ENCODE measurements at places on chromosomes 4 and X.
A peak's percentile ranks its signal among the peaks of the same experiment; 100 is the strongest.

- peak; percentile 87 for DNase-seq
Measured at GRCh38 chr4:6134612-6135220, 65.6 kb downstream of the JAKMIP1 start.

DNA sequence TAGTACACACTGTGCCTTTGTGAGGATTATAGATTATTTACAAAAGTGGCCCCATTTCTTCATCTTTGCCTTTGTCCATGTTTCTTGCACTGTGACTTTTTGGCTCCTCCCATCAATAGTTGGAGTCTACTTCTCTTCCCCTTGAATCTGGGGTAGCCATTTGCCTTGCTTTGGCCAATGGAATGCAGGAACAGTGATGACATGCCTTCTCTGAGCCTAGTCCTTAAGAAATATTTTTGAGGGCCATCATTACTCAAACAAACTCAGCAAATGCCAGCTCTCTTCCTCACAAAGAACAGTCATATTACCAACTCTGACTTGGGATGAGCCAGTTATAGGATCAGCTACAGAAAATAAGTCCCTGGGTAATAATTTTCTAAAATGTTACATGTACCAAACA, 189.6 kb downstream of the FRMPD4 start:
- no peak for DNase-seq

GRCh38 chrX:13747836-13748235, 13.3 kb downstream of the OFD1 start:
- DNase-seq = no peak

- DNase-seq = no peak
Measured at GRCh38 chr4:22635692-22636091, 57.0 kb upstream of the GBA3 start.

- DNase-seq = no peak
Measured at GRCh38 chr4:24720979-24721378, 74.4 kb upstream of the SOD3 start.

DNA sequence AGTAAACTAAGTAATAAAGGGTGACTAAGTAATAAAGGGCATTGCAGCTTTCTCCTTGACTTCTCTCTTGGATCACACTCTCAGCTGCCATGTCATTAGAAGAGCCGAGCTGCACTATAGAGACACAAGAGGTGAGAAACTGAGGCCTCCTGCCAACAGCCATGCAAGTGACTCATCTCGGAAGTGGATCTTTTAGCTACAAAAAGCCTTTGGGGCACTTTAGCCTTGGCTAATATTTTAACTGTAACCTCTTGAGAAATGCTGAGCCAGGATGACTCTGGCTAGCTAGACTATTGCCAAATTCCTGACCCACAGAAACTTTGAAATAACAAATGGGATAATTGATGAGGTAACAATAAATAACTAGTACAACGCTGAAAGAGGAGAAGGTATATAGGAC, 1.5 kb upstream of the NEIL3 start:
- DNase-seq = no peak

GRCh38 chr4:151646322-151646721, 114.5 kb downstream of the GATB start:
- DNase-seq = peak; percentile 16

- DNase-seq = no peak
Measured at GRCh38 chr4:128394778-128395177, 107.2 kb upstream of the PGRMC2 start.

- DNase-seq = no peak
Measured at GRCh38 chr4:151459375-151459774, 50.4 kb downstream of the FHIP1A start.

GRCh38 chr4:73828956-73829355, 7.5 kb upstream of the CXCL6 start:
- no peak for DNase-seq

GRCh38 chr4:98570151-98570797, 88.1 kb downstream of the TSPAN5 start:
- DNase-seq = no peak

GRCh38 chrX:132774010-132774714, 184.3 kb downstream of the HS6ST2 start:
- no peak for DNase-seq

DNA sequence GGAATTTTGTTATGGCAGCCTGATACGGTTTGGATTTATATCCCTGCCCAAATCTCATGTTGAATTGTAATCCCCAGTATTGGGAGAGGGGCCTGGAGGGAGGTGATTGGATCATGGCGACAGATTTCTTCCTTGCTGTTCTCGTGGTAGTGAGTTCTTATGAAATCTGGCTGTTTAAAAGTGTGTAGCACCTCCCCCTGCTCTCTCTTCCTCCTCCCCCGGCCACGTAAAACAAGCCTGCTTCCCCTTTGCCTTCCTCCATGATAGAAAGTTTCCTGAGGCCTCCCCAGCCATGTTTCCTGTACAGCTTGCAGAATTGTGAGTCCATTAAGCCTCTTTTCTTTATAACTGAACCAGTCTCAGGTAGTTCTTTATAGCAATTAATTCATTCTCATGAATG, 37.9 kb downstream of the SUPT20HL2 start:
- DNase-seq = no peak

DNA sequence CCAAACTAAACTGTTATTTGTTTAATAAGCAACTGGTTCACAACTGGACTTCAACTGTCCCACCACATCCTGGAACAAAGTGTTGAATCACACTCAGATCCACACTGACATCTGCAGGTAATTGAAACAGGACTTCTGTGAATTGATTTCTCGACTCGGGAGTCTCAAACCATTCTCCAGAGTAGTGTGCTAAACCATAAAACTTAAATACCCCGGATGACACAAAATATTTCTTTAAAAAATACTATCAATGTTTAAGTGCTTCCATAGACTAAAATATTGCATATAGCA, 95.4 kb upstream of the PLAC1 start:
- no peak for DNase-seq

- DNase-seq = no peak
Measured at GRCh38 chr4:177638871-177639270, 196.6 kb upstream of the AGA start.

DNA sequence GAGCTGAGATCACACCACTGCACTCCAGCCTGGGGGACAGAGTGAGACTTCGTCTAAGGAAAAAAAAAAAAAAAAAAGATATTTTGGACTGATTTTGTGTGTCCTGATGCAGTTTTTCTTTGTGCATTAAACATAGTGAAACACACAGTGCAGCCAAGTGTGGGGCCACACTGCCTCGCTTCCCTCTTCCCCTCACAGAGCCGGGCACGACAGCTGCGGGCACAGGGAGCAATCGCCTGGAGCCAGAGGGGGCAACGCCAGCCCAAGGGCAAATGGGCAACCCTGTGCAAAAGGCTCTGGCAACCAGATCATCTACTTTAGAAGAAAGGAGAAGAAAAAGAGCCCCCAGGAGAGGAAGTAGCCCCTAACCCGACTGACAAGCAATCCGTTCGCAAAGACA, 13.5 kb upstream of the CCNQ start:
- DNase-seq = no peak

GRCh38 chr4:4689694-4690440, 148.0 kb upstream of the STX18 start:
- no peak for DNase-seq

DNA sequence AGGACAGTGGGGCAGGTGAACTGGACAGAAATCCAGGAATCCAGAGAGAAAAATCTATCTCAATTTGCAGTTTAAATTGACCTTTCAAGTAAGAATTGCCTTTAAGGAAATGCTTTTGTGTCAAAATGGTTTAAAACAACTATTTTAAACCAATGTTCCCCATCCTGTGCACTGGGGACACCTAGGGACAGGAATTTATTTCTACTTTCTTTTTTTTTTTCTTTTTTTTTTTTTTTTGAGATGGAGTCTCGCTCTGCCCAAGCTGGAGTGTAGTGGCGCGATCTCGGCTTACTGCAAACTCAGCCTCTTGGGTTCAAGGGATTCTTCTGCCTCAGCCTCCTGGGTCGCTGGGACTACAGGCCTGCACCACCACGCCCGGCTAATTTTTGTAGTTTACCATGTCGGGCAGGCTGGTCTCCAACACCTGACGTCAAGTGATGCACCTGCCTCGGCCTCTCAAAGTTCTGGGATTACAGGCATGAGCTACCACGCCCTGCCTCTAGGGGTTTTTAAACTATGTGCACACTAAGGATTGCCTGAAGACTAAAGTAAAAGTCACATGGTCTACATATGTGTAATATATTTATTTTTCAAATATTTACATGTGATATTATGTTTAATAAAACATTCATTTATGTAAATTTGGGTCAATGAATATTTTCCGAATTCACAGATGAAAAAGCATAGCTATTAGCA, 1213.4 kb downstream of the STIM2 start:
- DNase-seq = no peak

DNA sequence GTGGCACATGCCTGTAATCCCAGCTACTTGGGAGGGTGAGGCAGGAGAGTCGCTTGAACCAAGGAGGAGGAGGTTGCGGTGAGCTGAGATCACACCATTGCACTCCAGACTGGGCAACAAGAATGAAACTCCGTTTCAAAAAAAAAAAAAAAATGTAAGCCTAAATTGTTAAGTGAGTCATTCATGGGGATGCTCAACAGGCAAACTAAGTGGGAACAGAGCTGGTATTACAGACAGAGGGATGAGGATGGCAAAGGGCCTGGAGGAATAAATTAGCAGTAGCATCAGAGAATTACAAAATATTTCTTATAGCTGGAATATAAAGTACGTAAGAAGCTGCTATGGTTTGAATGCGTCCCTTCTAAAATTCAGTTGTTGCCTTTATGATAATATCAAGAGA, 43.4 kb upstream of the OGT start:
- DNase-seq = no peak

- DNase-seq = peak; percentile 41
Measured at GRCh38 chrX:118126286-118126685, 9.7 kb upstream of the KLHL13 start.

DNA sequence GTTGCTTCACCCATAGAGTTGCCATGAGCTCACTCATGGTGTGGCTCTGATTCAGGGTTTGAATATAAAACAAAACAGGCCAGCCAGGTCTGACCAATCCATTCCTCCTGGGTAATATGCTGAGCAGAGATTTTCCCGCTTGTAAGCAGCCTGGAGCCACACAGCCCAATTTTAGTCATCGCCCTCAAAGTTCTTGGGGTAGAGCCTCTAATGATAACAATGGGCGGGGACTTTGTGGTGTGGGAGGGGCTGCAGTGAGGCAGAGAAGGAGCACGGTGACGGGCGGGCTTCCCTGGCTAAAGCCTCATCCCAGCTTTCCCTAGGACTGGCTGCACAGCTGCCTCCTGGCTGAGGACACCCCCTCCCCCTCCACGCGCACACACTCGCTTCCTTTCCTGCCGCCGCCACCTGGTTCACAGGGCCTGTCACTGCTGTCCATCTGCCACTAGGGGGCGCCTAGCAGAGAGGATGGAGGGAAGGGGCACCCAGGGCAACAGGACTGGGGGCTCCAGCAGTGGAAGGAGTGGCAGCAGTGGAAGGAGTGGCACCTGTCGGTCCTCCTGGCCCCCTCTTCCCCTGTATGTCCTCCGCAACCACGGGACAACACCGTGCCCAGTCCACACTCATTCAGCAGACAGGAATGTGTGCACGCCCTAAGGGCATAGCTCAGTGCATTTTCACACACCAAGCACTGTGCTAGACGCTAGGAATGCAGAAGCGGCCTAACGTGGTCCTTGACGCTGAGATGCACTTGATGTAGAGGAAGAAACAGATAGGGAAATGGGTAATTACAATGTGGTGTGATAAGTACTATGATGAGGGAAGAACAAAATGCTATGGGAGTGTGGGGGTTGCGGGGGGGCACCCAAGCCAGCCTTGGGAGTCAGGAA, 26.8 kb downstream of the PRPS1 start:
- DNase-seq = no peak

DNA sequence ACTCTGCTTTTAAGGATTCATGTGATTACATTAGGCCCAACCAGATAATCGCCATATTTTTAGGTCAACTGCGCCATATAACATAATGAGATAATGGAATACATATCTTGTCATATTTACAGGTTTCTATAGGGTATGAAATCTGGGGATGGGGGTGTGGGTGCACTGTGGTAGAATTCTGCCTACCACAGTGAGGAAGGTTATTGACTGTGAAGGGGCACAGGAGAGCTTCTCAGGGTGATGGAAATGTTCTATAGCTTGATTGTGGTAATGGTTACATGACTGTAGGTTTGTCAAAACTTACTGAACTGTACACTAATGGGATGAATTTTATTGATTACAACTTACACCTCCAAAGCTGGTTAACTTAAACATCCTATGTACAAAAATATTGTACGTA, 15.9 kb downstream of the USP53 start:
- no peak for DNase-seq

DNA sequence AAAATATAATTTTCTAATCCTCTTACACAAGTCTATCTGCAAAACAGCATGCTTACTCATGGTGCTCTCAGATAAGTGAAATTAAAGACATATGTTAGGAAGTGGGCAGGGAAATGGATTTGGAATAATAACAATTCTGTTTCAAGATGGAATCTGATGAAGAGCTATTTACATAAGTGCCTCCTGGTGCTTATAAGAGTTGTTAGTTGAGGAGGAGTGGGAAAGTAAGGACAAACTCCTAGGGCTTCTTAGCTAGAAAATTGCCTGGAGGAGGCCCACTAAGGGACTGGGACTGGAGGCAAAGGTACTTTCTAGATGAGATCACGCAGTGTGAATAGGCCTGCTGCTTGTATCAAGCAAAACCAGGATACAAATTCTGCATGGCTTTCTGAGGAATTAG, 939.8 kb downstream of the GLUD2 start:
- DNase-seq = no peak

DNA sequence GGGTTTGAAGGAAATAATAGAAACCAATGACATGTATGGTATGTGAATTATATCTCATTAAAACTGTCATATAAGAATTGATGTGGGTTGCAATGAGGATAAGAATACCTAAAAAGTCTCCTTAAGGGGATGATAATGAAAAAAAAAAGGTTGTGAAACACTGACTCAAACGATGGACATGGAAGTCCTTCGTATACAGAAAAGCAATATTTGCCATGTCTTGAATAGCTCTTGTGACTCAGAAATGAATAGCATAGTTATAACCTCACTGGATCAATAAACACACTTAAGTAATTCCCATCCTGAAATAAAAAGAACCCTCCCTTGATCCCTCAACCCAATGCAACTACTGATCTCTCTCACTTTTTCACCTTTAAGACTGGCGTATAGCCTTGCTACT, 89.7 kb downstream of the OPHN1 start:
- DNase-seq = no peak

DNA sequence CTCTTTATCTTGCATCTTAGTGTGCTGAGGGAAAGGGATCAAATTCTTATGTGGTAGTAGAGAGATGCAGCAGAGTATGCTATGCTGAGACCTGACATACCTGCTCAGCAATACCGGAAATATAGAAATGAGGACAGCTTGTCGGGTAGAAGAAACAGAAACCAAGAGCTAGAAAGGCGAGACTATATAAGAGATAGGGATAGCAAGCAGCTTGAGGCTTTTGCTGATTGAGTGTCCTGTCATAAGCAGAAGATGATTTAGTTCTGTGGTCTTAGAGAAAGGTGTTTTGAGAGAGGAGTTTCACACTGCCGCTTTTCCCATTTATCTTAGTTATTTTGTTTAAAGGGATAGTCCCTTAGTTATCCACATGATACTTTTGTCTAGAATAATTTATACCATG, 31.7 kb downstream of the USP9X start:
- peak; percentile 20 for DNase-seq

All from Jurkat, Clone E6-1 (cell line).